ENCODE measurements at places on chromosomes 16 and 17.

GRCh38 chr17:159609-160008 is 21.8 kb downstream of the DOC2B start:
- no peak for DNase-seq

GRCh38 chr17:82345151-82345976 is 11.8 kb upstream of the SECTM1 start:
- DNase-seq: no peak

DNA sequence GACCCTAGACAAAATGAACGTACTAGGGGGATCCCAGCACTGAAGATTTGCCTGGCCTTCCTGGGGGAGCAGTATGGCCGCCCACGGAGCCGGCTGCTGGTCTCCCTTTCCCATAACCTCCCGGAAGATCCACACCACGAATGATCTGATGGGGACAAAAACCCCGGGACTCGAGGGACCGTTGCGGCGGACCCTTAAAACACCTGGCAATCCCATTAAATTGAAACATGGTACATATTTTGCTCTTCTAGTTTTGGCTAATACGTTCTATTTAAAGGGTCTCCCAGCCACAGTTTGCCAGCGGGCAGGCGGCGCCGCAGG is 45.2 kb upstream of the LCMT1 start:
- no peak for DNase-seq

- no peak for DNase-seq
These were observed 57.8 kb upstream of the TEX2 start for GRCh38 chr17:64320613-64321553.

DNA sequence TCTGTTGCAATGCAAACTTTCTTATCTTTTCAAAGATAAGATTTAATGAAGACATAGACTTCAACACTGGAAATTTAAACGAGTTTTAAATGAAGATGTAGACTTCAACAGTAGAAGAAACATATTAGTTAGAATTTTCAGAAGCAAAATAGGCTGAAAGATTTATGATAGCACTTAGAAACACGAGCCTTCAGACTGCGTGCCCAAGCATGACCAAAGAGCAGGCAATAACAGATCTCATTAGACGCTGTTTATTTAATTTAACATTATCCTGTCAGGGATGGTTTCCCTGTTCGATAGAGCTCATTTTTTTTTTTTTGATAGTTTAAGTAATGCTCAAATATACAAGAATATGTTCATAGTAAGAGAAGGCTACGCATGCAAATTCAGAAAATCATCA is 604.7 kb upstream of the SOX9 start:
- DNase-seq: no peak
